GM12878 (cell line): ENCODE measurements at places on chromosomes 4 and X.

GRCh38 chr4:101067383-101067782, 279.9 kb downstream of the PPP3CA start:
- DNase-seq = no peak

- DNase-seq = no peak
Measured at GRCh38 chr4:159966746-159967145, 863.9 kb downstream of the RAPGEF2 start.

GRCh38 chrX:122303761-122304160, 880.3 kb upstream of the GRIA3 start:
- no peak for DNase-seq

- DNase-seq = no peak
Measured at GRCh38 chr4:61204353-61205060, 4.4 kb downstream of the ADGRL3 start.

DNA sequence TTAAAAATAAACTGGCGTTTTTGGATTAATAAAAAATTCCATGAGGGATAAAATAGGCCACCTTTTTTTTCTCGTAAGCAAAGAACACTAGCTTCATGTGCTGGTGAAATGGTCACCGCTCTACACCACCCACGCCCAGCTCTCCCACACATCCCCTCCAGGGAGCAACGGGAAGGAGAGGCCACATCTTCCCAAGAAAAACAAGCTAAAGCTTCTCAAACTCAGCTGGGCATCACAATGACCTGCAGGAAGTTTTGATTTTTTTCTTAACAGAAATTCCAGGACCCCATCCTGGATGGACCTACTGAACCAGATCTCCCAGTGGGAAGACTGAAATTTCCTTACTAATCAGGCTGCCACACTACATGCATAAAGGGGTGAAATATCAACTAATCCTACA, 9.8 kb downstream of the TSPAN5 start:
- no peak for DNase-seq

GRCh38 chrX:53718073-53718472, 31.6 kb upstream of the HUWE1 start:
- DNase-seq = no peak

- DNase-seq = no peak
Measured at GRCh38 chrX:17820100-17820499, 41.0 kb downstream of the RAI2 start.

GRCh38 chrX:84865113-84865512, 138.6 kb upstream of the APOOL start:
- DNase-seq = no peak

- no peak for DNase-seq
Measured at GRCh38 chrX:19747652-19748610, 139.5 kb downstream of the SH3KBP1 start.

GRCh38 chr4:99856166-99856565, 38.1 kb downstream of the LAMTOR3 start:
- DNase-seq = no peak

- no peak for DNase-seq
Measured at GRCh38 chrX:136954930-136955329, 74.4 kb upstream of the RBMX start.

GRCh38 chr4:159358226-159358625, 255.3 kb downstream of the RAPGEF2 start:
- DNase-seq = no peak

DNA sequence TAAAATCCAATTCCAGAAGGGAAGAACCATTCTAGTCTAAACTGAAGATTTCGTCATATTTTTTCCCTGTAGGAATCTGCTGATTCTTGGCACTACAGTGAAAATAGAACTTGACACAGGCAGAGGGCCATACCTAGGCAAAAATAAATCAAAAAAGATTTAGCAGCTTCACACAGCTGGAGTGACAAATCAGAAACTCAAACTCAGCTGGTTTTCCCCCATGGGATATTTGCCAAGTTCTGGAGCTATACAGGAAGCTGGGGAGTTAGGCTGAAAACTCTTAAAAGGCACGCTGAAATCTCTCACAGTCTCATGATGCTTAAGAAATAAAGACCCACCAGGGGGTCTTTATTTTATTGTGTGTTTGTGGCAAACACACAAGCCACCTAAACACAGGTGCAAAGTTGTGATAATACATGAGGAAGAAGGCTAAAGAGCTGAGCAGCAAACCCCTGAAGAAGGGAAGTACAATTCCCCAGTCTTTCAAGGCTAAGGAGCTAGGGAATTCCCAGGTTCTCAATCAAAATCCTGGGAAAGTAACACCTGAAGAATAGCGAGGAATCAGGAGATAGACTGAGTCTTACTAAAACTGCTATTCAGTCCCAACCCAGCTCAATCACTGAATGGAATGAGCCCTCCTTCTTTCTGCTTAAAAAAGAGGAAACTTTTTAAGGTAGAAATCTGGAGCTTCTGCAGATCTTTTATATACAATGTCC, 32.1 kb upstream of the BEND2 start:
- no peak for DNase-seq

DNA sequence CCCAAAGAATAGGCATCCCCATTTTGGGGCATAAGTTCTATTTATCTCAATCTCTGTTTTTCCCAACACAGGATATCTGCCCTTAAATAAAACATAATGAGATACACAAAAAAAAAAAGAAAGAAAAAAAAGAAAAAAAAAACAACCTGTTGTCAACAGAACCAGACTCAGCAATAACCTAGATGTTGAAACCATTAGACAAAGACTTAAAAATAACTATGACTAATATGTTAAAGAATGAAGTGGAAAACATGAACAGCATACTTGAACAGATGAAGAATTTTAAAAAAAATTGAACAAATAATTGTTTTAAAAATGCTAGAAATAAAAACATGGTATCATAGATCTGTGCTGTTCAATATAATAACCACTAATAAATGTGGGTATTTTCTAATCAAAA, 93.4 kb upstream of the RXFP1 start:
- no peak for DNase-seq

GRCh38 chr4:150080337-150080736, 2.1 kb downstream of the DCLK2 start:
- no peak for DNase-seq

GRCh38 chr4:117512414-117512813, 427.0 kb upstream of the TRAM1L1 start:
- DNase-seq = no peak

DNA sequence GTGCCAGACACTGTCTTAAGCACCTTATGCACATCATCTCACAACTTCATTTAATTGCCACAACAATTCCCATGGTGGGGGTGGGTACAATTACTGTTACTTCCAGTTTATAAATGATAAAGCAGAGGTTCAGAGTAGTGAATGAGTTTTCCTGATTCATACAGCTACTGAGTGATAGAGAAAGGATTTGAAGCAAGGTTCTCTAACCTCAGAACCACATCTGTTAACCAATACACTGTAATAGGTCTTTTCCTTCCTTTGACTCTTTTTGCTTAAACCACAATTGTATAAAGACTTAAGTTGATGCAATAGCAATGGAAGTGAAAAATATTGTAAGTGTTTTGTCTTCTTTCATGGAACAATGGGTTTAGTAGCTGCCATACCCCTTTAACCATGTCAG, 43.5 kb upstream of the PAK3 start:
- no peak for DNase-seq

DNA sequence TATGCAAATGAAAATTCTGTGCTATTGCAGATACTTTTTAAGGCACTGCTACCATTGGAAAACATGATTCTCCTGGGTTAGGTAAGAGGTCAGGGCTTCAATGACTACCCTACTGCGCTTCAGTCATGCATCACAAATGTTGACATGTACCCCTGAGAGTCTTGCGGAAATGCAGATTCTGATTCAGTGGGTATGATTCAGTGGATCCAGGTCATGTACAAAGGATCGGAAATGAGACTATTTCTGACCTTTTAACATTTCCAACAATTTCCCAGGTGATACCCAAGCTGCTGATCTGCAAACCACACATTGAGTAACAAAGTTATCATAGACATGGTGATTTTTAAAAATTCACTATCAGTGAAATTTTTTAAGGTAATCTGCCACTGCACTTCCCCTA, 62.6 kb downstream of the DDX53 start:
- DNase-seq = no peak

GRCh38 chrX:124280294-124280902, 52.1 kb upstream of the TEX13D start:
- DNase-seq = no peak

DNA sequence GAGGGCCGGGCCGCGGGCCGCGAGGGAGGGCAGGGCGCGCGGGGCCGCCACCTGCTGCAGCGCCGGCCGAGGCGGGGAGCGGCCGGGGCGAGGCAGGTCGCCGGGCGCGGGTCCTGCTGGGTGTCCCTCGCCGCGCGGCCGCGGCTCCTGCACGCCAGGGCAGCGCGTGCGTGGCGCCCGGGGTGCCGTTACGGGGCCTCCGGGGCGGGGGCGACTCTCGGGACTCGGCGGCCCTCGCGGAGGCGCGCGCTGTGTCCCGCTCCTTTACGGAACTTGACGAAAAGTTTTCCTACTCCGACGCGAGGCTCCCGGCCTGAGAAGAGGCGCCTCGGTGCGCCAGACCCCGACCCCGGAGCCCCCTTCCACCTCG, 329 bp downstream of the TBC1D14 start:
- no peak for DNase-seq

DNA sequence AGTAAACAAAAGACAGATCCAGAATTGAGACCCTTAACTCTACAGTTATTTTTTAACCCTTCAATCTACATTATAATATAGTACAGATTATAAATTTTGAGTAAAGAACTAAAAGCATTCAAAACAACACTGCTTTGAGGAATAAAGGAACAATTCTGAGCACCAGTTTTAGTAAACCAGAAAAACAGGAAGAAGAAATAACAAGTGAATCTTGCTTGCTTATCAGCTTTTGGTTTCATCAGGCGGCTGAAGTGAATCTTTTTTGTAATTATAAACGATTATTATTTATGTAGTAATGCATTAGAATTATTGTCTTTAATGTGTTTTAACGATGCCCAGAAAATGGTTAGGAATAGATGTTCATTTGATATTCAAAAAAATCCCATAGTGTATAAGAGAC, 305.4 kb downstream of the ARAP2 start:
- no peak for DNase-seq

DNA sequence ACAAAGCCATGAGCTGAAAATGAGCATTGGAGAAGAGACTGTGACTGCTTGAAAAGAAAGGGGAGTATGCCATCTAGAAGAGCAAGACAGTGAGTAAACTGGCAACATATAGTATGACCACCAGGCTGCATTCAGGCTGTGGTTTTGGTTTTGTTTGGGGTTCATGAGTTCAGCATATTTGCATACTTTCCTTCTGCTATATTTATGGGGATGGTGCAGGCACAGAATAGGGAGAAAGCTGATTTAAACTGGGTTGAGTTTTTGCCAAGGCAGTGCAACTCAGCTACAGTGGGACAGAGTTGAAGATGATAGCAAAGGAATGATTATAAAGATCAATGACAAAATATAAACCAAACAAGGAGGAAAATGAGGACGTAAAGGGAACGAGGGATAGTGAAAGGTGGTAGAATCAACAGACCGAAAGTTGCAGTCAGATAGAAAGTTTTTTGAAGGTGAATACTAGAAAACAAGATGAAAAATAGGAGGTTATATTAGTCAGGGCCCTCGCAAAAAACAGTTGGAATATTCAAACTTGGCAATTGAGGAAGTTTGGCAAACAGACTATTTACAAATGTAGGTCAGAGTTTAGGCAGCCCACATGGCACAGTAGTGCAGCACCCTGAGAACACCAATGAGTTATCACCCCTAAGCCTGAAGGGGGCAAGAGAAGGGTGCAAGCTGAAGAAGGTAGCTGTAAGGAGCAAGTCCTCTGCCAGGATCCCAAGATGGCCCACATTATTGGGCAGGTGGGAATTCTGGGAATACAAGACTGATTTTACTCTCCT, 114.8 kb upstream of the MAP9 start:
- peak; percentile 27 for DNase-seq

GRCh38 chr4:173857828-173858227, 327.8 kb upstream of the HAND2 start:
- no peak for DNase-seq

DNA sequence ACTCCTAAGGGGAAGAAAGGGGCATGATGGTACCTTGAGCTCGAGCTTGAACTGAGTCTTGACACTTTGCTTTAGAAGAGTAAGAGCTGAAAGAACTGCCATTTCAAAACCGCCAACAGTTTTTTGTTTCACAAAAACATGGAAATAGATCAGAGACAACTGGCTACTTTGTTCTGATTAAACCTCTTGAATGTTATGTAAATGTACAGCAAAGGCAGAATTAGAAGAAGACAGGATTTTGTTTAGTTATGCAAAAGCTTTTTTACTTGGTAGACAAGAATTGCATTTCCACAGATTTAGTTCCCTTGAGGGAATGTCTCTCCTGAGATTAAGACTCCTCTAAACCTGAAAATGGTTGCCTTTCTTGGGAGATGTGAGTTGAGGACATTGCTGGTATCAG, 33.3 kb upstream of the STPG2 start:
- DNase-seq = no peak

- no peak for DNase-seq
Measured at GRCh38 chr4:5683566-5683965, 24.8 kb downstream of the EVC2 start.

DNA sequence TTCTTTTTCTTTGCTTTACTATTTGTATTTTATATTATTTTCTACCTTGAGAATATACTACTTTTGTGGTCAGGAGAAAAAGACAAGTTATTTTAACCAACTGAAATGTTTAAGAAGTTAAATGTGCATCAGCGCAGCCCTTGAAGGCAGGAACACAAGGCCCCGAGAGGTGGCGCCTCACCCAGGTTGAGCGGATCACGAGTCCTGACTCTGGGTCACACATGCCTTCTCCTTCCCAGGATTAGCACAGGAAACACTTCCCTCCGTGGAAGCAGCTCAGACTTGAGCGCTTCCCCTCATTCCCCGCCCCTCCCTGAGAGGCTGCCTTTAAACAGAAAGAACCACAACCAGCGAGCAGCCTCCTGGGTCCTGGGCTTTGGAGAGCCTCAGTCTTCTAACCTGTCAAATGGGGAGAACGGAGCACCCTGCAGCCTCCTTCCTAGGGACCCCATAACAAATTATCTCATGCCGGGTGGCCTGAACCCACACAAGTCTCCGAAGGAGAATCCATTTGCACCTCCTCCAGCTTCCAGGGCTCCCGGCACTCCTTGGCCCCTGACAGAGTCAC, 217.6 kb downstream of the AFAP1 start:
- DNase-seq = no peak

DNA sequence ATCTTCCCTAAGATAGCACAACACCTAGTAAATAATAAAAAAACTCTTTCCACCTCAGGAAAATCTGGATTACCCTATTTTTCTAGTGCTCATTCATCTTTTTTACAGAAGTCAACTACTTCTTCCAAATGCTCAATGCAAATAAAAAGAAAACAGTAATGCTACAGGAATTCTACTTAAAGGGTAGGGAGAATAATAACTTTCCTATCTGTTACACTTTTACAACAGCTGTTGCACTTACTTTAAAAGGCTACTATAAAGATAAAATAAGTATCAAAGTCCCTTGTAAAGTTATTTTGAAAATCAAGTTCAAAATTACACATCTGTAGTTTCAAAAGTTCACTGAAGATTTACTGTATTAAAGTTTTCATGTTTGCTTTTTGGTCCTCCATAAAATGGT, 37.6 kb downstream of the THOC2 start:
- no peak for DNase-seq
